ENCODE measurements at places on chromosomes 13 and 19. TPM values are rescaled to one million over a fixed set of nuclear protein-coding genes. Genes with fewer than 3 reads are reported as not detected.

GRCh38 chr13:32272021-32272683, 43.0 kb downstream of the ZAR1L start:
- no peak for DNase-seq

DNA sequence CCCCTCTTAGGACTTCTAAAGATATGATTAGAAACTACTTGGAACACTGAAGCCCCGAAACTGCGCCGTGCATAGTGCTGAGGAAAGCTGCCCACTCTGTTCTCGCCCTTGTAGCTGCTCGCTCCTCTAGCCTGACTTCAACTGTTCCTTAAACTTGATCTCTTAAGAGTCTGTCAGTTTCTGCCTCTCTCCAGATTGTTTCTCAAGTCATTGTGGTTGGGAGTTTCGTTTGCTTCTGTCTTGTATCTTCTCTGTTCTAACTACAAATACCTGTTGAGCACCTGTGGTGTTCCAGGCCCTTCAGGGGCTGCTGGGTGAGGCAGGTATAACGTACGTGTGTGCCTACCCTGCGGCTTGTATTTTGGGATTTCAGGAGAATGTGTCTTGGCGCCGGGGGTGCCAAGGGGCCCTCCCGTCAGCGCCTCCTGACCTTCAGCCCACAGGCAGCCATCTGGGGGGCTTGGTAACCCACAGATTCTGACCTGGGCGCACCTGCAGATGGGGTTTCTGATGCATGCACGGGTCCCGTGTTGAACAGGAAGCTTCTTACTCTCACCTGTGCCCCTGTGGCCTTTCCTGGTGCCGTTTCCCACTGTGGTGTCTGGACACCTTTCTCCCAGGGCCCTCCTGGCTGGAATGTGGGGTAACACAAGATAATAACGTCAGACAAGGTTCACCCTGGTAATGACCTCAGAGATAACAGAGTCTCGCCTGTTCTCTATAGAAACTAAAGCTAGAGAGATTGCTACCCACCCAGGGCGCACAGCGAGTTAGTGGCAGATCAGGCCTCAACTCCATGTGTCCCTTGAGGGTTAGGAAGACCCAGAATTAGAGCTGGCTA, 17.2 kb upstream of the DCUN1D2 start:
- no peak for DNase-seq

DNA sequence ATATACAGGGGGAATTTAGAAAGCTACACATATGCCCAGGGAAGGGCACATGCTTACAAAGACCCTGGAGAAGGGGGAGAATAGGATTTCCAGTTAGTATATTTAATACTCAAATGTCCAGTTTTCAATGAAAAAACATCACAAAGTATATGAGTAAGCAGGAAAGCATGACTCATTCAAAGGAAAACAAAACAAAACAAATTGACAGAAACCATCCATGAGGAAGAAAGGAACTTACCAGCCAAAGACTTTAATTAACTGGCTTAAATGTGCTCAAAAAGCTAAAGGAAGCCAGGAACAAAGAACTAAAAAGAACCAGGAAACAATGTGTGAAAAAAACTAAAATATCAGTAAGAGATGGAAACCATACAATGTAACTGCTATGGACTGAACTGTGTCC, 716.2 kb upstream of the ARGLU1 start:
- DNase-seq = no peak

DNA sequence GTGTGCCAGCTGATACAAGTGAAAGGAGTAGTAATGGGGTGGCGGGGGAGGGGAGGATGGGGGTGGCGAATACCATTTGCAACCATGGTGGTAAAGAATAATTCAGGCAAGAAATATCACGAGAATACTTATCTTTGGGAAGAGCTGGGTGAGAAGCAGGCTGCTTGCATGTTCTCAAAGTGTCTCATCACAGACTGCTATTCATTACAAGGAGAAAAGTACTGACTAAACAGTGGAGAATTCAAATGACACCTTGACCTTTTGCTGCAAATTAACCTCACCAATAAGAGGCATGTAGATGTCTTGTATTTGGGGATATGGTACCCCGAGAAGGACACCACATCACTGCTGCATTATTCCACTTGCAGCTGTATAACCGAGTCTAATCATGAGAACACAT, 585.7 kb upstream of the GPC6 start:
- no peak for DNase-seq

GRCh38 chr19:56147307-56147706, 6.2 kb downstream of the ZNF444 start:
- no peak for DNase-seq

- DNase-seq = no peak
These were observed 147.1 kb downstream of the NUFIP1 start for GRCh38 chr13:44842158-44842557.

GRCh38 chr19:9786342-9786741, 17.8 kb upstream of the ZNF846 start:
- DNase-seq = no peak

DNA sequence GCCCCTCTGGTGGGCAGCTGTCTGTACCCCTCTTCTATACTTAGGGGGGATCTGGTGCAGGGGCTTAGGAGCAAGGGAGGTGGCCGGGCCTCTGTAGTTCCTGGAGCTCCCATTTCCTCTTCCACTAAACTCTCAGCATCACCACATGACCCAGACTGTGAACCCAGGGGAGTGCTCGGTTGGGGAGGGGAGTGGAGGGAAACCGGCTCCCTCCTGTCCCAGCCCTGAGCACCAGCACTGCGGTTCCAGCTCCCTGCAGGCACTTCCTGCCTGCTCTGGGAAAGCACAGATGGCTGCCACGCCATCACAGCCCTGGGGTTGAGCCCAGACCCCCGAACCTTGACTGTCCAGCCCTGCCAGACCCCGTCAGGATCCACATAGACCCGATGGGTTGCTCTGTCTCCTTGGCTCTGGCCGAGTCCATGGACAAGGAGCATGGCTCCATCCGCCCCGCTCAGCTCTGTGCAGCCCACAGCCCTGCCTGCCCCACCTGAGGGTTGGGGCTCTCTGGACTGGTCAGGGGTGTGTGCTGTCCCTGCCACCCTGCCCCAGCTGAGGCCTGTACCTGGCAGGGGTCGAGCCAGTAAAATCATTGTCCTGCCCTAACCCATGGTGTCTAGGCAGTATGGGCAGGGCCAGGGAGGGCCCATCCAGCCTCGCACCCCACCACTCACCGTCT, 36.0 kb upstream of the SLC7A10 start:
- DNase-seq = no peak

GRCh38 chr19:1214862-1215731, 9.5 kb downstream of the STK11 start:
- DNase-seq = peak; percentile 77

The GPR18 gene
- not detected for total RNA-seq

DNA sequence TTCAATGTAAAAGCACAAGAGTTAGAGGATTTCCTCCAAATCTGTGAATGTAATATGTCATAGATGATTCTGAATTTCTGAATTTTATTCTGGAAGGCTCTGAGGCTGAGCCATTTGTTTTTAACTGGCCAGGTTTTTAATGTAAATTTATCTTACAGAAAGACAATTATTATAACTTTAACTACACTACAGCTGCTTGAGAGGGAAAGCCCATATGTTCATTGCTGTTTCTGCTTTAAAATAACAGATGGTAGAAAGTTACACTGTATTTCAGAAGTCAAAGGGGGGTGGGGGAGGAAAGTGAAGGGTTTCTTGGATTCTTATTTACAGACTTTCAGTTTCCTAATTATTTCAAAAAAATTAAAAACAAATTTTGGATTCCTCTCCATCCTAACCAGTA, 62.8 kb downstream of the DNAJC15 start:
- no peak for DNase-seq

DNA sequence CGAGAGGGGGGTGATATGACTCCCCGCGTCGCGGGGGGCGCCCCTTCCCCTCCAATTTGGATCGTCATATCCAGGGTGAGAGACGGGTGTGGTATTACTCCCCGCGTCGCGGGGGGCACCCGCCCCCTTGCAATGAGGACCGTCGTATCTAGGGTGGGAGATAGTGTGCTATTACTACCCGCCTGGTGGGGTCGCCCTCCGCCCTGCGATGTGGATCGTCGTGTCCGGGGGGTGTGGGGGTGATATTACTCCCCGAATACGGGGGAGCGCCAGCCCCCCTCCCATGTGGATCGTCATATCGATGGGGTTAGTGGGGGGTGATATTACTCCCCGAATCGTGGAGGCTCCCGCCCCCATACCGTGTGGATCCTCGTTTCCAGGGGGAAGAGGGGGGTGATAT, 29.2 kb upstream of the RGCC start:
- DNase-seq = no peak

The DZIP1 gene
- 36.4 TPM for total RNA-seq

GRCh38 chr19:40596608-40597328, 4.4 kb upstream of the LTBP4 start:
- DNase-seq = no peak

The MAB21L1 gene
- total RNA-seq = 1.2 TPM

The ZNF486 gene
- 12.0 TPM for total RNA-seq

DNA sequence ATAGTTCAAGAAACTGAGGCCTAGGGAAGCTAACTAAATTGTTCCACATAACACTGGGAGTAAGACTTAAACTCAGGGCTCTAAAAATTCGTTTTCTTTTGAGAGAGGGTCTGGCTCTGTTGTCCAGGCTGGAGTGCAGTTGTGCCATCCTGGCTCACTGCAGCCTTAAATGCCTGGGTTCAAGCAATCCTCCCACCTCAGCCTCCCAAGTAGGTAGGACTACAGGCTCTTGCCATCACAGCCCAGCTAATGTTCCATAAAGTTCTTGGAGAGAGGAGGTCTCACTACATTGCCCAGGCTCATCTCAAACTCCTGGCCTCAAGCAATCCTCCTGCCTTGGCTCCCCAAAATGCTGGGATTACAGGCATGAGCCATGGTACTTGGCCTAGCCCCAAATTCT, 10.7 kb downstream of the ZMYM5 start:
- DNase-seq = no peak

- DNase-seq = peak; percentile 5
These were observed 108.7 kb downstream of the TEX29 start for GRCh38 chr13:111429064-111429558.

- no peak for DNase-seq
These were observed 575.1 kb downstream of the SLITRK5 start for GRCh38 chr13:88246239-88246638.

DNA sequence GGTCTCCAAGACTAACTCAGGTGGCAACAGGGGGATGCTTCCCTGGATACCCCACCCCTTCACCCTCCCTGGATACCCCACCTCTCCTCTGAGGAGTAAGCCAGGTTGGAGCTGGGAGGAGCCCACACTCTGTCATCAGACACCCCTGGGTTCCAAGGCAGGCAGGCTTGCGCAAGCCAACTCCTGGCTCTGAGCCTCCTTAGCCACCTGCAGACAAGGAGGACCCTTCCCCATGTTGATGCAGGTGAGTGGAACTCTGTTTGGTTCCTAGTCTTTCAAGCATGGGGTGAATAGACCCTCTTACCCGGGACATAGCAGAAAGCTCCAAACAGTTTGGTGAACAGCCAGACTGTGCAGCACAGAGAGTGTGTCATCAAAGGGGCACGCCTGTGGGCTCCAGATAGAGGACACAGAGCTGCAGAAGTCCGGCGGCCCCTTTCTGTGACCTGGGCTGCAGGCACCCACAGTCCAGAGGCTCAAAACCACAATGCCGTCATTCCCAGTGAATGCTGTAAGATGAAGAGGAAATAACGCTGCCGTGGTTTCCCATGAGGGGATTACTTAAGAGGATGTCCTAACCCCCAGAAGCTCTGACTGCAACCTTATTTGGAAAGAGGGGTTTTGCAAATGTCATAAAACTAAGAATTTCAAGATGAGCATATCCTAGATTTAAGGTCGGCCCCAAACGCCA, 12.1 kb upstream of the HAS1 start:
- peak; percentile 83 for DNase-seq

GRCh38 chr13:27808851-27809550, 16.7 kb downstream of the GSX1 start:
- DNase-seq = no peak

GRCh38 chr19:29741776-29742175, 26.7 kb upstream of the C19orf12 start:
- DNase-seq = no peak

- DNase-seq = no peak
These were observed 24.5 kb downstream of the RASL11A start for GRCh38 chr13:27295096-27295495.

The NCR1 gene
- total RNA-seq = not detected

DNA sequence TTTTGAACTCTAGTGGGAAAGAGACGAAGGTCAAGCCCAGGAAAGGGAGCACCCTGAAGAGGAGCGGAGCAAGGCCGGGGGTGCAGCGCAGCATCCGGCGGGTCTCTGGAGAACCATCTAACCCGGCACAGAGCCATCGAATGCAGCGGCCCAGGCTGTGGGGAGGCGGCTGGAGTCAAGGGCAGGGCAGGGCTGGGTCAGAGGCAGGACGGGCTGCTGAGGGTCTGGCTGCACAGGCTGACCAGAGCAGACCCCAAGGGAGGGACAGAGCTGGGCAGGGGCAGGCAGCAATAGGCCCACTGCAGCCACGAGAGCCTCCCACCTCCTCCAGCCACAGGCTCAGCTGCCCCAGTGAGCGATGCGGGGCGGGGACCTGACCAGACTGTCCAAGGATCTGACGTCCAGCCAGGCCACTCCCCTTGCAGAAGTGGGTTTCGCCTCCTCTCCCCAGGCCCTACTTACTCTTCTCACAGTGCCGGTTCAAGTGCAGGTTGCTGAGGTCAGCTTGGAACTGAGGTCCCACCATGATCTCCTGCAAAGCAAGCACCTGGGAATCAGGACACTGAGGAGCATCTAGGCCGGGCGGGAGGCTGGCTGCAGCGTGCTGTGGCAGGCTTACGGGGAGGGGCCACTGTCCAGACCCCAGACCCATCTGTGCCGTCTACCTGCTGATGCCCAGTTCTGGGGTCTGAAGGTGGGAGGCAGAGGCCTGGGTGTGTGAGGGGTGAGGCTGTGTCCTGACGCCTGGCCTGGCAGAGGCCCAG, 19.2 kb downstream of the MIER2 start:
- DNase-seq = no peak

- DNase-seq = no peak
These were observed 34.1 kb upstream of the WDFY2 start for GRCh38 chr13:51550151-51550550.

DNA sequence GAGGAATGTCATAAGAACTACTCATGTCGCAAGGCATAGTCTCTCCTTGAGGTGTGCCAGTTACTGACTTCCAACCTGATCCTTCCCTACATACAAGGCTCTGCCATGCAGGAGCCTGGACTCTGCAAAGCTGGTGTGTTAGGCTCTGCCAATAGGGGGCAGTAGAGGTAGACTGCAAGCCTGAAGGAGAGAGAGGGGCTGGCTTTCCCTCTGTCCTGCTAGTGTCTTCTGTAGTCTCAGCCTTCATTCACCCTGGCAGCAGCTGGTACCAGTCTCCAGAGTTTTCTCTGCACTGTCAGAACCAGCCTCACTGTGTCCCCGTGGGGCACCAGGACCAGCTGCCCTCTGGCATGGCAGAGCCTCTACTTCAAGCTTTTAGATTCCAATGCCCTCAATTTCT, 14.5 kb downstream of the SHISA2 start:
- DNase-seq = peak; percentile 30

The BCAM gene
- total RNA-seq = 6.2 TPM

Data from H4 (cell line).